ENCODE measurements at places on chromosomes 11 and 22.

GRCh38 chr11:27773884-27774283 lies 73.6 kb upstream of the BDNF start:
- no peak for DNase-seq

DNA sequence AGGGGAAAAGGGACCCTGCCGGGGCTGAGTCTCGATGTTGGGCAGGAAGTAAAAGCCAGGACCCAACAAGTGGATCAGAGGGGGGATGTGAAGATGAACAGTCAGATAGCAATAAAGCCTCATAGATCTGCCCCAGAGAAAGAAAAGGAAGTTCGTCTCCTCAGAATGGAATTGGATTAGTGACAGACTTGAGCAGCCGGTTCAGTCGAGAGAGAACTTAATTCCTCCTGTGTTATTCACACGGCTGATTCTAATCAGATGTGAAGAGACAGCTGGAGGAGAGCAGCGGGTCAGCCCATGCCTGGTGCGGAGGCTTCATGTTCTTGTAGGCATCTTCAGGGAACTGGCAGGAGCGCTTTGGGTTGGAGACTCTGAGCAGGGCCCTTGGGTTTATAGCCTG lies 29.3 kb upstream of the CABP7 start:
- no peak for DNase-seq

DNA sequence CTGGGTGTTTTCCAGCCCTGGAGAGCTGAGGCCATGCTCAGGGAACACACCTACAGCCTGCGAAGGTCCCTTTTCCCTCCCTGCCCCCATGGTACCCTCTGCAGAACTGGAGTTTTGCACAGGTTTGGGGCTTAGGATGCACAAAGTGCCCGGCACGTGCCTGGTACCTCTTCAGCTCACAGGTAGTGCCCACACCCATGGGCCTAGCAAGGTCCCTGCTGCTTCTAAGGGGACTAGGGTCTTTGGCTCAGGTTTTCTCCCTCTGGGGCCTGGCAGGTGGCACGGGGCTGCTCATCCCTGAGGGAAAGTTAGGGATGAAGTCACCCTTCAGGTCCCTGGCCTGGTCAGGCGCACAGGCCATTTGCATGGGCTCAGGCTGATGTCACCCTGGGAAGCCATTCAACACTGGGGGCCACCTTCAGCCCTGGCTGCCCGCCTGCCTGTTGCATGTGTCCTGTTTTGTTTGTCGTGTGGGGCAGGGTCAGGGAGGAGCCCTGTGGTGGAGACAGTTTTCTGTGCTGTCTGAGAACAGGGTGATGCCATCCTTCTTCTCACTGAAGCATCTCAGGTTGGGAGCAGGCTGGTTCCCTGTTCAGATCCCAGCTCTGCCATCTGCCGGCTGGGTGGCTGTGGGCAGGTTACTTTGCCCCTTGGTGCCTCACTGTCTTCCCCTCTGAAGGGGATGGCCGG lies 68.3 kb upstream of the CRYBB3 start:
- no peak for DNase-seq

- no peak for DNase-seq
Measured at GRCh38 chr11:27600656-27601055, 94.1 kb upstream of the LIN7C start.

- DNase-seq: no peak
Measured at GRCh38 chr11:62033191-62034035, 66.0 kb upstream of the FTH1 start.

- no peak for DNase-seq
Measured at GRCh38 chr11:33778675-33779074, 4.4 kb upstream of the FBXO3 start.

- no peak for DNase-seq
Measured at GRCh38 chr11:12829131-12829530, 154.9 kb downstream of the TEAD1 start.

DNA sequence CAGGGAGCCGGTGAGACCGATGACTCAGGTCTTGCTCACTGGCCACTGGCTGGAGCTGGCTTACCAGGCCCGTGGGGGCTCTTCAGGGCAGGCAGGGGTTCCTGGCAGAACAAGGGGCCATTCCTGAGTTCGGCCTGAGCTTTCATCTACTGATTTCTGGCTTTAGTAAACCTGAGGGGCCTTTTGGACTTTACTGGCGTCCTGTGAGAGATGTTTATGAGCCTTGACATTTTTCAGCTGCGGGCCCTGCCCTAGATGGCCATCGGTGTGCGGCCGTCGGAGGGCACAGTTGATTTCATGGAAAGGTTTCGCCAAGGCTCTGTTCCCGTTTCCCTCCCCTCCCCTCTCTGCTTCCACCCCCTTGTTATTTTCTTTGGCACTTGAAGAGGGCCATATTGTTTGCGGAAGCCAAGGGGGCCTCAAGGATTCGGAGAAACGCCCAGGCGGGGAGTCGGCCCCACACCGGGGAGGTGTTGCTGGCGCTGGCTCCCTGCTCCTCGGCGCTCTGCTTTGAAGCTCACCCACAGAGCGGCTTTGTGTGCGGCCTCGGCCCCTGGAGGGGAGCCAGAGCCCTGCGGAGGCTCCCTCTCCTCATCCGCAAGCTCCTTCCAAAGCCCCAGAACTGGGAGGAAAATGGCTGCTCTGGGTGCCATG lies 17.7 kb downstream of the ELF5 start:
- DNase-seq: no peak
